ENCODE measurements at places on chromosomes 5 and 9. TPM values are rescaled to one million over a fixed set of nuclear protein-coding genes. Genes with fewer than 3 reads are reported as not detected.

DNA sequence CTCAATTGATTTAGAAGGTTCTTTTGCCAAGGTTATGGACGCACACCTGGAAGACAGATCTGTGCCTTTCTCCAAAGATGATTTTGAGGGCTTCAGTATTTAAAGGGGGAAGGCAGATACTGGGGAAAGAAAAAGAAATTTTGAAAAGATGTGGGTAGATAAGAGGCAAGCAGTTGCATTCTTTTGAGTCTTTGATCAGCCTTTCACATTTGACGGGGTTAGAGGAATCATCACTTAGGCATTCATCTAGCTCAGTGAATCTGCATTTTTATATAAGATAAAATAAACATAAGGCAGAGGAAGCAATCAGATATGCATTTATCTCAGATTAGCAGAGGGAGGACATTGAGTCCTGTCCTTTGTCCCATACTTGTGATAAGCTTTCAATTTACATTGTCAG is 243.4 kb upstream of the RAI14 start:
- no peak for DNase-seq

- DNase-seq: no peak
Measured at GRCh38 chr9:112285056-112285455, 48.4 kb downstream of the PTBP3 start.

- DNase-seq: no peak
Measured at GRCh38 chr5:3194271-3194670, 401.4 kb upstream of the IRX1 start.

Gene CSF2
- not detected for total RNA-seq

DNA sequence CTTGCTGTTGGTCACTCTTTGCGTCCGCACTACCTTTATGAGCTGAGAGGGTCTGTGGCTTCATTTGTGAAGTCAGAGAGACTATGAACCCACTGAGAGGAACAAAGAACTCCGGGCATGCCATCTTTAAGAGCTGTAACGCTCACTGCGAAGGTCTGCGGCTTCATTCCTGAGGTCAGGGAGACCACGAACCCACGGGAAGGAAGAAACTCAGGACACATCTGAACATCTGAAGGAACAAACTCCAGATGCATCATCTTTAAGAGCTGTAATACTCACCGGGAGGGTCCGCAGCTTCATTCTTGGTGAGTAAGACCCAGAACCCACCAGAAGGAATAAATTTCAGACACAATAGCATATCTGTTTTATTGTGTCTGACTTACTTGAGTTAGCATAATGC is 19.2 kb downstream of the GCNT1 start:
- DNase-seq: no peak

GRCh38 chr5:9699681-9700080 is 69.5 kb upstream of the TAS2R1 start:
- DNase-seq: no peak

Data from tibial nerve (tissue), 4 donors.